Stimulated activated CD8-positive, alpha-beta memory T cell treated with anti-CD3 and anti-CD28 coated beads, Interleukin-4, amount 100 ng/mL, for 4 hours (primary cell): ENCODE measurements at places on chromosomes 12 and 14.

DNA sequence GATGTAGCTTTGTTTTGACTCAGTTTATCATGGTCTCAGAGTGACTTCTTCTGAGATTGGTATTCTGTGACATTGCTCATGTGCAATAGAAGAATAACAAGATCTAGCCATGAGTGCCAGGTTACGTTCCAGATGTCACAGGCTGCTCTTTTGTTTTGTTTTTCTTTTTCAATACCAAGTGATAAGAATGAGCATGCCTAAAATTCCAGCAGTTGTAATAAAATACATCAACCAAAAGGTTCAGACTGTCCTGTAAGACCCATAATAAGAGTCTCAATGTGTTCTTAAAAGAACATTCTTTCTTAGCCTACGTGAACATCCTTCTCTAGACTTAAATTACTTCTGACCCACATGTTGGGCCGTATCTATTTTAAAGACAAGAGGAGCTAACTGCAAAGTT is 669.2 kb downstream of the DIO2 start:
- DNase-seq: no peak

GRCh38 chr14:52029881-52030280 is 39.0 kb downstream of the NID2 start:
- DNase-seq: no peak

DNA sequence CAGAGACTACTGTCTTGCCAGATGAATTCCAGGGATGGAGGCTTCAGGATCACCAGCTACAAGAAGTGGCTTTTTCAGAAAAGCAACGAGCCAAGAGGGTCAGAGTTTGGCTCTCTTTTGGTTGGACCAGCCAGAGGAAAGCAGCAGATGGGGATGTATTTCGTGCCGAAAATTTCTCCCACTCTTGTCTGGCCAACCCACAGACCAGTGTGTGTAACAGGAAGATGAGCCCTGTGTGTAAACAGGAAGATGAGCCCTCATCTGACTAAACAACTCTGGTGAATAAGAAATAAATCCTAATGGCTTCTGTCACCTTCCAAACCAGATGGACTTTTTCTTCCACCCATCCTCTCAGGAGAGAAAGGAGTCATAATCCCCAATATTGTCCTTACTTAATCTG is 13.1 kb downstream of the GPR68 start:
- DNase-seq: no peak

- DNase-seq: no peak
Observed at GRCh38 chr12:64518396-64518795, 66.5 kb downstream of the TBK1 start.

DNA sequence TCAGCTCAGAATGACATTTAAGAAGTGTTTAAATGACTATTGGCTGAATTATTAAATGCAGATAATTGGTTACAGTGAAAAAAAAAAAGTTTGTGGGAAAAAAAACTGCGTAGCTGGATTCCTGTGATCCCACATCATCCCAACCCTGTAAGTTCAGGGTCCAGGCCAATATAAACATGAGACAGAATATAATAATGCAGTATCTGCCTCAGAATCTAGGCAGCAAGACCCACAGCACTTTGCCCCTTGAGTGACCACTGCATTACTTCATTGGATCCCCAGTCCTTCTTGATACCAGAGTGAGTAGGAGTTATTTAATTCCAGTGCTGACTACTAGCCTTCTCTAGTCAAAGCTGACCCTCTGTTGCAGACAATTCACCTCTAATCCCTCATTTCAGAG is 272.6 kb downstream of the CCER1 start:
- DNase-seq: no peak

DNA sequence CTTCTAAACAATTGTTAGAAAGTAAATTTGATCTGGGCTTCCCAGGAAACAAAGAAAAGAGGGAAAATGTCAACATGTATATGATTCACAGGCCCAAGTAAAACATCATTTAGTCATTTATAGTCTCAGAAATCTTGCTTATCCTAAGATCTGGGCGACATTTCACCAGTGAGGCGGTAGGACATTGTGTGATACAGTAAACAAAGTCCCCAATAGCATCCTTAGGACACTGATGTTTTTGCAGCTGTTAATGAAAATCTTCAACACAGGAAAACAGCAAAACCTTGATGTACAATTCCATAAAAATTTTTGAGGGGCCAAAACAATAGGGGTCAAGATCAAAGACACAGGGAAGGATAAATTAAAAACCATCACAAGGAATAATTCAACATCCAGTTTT is 20.2 kb downstream of the LMO3 start:
- DNase-seq: no peak

GRCh38 chr12:3931206-3931605 is 58.0 kb upstream of the PARP11 start:
- no peak for DNase-seq

GRCh38 chr14:93974833-93975232 is 1.5 kb downstream of the ASB2 start:
- no peak for DNase-seq

DNA sequence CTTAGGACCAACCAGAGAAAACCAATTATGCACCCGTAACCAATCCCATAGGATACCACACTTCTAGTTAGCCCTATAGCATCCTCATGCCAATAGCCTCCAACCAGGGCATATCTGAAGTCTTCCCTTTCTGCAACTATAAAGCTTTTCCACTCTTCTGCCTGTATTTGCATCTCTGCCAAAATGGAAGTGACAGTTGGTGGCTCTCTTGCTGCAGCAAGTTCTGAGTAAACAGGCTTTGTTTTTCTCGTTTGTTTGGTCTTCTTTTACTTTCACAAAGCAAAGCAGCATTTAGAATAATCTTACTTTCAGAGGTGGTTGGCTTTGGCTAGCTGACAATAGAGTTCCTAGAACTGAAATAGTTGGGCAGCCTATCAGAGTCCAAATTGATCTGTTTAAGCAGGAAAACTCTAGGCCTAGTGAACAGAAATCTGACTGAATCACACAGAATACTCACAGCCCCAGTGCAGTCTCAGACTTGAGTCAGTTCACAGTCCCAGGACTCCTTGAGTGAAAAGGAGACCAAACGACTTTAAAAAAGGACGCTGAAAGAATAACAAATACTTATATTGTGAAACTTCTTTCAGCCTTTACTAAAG is 1029.7 kb upstream of the LRFN5 start:
- no peak for DNase-seq

DNA sequence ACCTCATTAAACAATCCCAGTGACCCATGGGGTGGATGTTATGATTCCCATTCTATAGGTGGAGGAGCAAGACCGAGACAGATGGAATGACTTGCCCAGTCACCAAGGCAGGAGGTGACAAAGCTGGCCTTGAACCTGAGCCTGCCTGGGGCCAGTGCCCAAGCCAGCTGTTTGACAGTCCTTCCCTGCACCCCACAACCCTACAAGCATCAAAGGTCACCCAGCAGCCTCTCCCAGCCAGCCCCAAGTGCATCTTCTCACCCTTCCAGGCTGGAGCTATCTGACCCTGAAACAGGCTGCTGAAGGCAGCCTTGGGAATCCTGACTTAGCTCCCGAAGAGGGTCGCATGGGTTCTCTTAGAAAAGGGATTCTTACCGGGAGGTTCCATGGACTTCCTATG is 20.3 kb downstream of the MMAB start:
- DNase-seq: no peak

DNA sequence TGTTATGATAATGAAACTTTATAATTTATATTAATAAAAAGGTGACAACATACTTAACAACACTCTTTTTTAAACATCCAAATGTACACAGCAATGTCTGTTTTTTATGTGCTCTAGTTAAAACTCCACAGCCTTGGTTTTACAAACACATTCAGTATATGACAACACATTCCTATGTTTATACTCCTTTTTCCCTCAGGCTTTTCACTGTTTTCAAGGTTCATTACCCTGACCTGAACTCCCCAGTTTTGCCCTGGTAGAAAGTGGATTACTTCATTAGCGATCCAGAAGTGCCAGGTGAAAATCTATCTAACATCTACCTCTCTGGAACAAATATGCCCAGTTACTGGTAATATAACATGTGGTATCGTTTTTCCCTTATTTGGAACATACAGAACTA is 340.2 kb upstream of the DDHD1 start:
- DNase-seq: no peak

GRCh38 chr12:62959745-62960144 is 24.8 kb upstream of the PPM1H start:
- DNase-seq: no peak

DNA sequence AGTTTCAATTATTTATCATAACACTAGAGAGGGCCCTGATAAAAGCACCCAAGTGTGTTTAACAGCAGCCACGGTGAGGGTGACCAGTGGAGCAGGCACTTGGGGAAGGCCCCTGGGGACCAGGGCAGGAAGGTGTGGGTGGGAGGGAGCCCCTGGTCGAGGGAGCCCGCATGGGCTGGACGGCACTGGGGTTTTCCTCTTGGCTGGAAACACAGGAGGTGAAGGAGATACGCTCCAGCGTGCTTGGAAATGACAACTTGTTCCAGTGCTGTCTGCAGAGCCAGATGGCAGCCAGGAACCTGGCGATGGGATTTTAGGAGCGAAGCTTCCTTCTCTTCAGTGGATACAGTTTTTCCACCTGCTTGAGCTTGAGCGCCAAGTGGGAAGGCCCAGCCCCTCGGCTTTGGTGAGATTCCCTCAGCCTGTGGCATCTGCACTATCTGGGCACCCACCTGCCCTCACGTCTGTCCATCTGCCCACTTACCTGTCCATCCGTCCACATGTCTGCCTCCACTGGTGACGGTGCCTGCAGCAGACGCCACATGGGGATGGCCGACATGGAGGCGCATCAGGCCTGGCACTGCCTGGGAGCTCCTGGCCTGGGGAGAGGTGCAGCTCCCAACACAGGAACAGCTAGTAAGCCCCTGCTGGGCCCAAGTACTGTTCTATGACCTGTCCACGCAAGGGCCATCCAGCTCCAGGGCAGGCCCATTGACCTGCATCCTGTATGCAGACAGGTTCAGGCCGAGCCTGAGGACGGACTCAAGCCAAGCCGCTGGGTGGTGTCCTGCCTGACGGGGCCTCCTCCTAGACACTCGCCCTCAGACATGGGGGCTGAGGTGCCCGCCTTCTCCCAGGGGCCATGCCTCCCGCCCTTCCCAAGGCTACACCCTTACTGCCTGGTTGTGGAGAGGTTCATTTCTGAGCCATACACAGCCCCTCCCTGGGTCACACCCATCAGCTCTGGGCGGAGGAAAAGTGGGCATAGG is 192.2 kb upstream of the C14orf180 start:
- no peak for DNase-seq

GRCh38 chr14:68791902-68792677 is 777 bp downstream of the ZFP36L1 start:
- no peak for DNase-seq

DNA sequence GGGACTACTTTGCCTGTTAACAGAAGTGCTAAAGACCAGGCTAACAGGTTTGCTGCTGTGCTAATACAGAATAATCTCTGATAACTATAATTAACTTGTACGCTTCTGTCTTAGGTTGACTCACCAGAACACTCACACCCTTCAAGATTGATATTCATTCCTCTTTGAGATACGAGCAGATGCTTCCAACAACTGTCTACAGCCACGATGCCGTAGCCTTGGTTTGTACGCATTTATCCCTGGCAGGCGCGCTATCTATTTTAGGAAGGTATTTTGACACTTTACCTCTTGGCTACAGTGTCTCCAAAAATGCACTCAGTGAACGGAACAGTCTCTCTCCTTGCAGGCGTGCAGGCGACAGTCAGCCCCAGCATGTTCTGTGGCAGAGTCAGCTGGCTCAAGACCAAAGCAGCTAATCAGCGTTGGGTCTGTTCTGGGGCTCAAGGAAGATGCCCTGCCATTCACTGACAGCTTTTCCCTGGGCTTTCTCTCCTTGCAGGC is 146.4 kb upstream of the PRICKLE1 start:
- DNase-seq: no peak

DNA sequence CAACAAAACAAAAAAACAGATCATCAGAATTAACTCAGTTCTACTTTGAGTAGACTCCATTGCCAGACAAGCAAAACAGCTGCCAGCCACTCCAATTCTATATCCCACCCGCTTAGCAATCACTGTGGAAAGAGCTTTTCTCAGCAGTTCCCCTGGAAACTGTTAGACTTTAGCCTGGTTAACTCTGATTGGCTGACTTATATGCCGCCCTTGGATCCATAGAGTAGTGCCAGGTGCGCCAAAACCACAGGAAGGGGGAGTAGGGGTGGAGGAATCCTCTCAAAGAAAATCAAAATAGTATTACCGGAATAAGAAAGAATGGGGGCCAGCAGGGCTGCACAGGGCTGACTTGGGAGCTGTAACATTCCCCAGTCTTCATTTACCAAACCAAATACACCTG is 5.4 kb upstream of the EML5 start:
- DNase-seq: no peak

GRCh38 chr12:94203796-94204195 is 55.4 kb downstream of the PLXNC1 start:
- DNase-seq: no peak

GRCh38 chr12:31750747-31751039 is 21.9 kb upstream of the AMN1 start:
- no peak for DNase-seq

- DNase-seq: no peak
Observed at GRCh38 chr12:111471236-111471635, 65.5 kb downstream of the SH2B3 start.

- DNase-seq: no peak
Observed at GRCh38 chr12:62783881-62784280, 151.1 kb downstream of the PPM1H start.
